ENCODE measurements at places on chromosomes 1 and 21.

DNA sequence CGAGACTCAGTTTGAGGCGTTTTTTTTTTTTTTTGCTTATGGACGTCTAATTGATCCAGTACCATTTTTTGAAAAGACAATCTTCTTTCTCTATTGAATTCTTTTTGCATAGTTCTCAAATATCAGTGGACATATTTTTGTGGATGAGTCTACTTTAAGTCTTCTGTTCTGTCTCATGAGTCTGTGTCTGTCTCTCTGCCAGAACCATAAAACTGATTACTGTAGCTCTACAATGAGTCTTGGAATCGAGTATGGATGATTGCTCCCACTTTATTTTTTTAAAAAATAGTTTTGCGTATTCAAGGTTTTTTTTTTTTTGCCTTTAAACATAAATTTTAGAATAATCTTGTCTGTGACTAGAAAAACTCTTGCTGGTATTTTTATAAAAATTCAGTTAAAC is 323.5 kb downstream of the ZNF326 start:
- no peak for DNase-seq

GRCh38 chr1:43978264-43978550 is 803 bp upstream of the B4GALT2 start:
- no peak for DNase-seq

GRCh38 chr1:239843541-239843940 is 248.1 kb upstream of the FMN2 start:
- DNase-seq = no peak

- no peak for DNase-seq
These were observed 9.8 kb downstream of the JUN start for GRCh38 chr1:58774027-58774426.

DNA sequence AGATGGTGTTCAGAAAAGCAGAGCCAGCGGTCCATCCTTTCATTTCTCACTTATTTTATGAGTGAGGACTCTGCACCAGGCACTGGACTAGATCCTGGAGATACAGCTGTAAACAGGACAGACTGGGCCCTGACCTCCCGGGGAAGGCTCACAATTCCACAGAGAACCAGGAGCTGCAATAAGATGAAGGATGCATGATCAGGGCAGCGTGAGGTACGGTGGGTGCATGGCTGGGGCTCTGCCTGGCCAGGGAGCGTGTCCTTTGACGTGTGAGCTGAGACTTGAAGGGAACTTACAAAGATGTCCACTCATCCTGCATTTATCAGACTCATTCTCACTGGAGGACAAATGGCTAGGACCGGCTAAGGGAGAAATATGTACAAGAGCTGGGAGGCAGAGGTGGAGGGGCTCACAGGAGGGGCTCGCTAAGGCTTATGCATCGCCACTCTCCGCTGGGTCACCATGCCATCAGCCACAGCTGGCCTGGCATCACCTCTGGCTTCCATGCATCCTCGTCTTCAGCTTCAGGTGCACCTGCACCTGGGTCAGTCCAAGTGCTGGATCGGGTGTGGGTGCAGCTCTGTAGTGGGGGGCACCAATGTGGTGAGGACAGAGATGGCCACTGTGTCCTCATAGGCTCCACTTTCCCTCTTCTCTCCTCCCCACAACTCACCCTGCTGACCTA is 213.9 kb downstream of the TOMM20 start:
- DNase-seq = no peak

DNA sequence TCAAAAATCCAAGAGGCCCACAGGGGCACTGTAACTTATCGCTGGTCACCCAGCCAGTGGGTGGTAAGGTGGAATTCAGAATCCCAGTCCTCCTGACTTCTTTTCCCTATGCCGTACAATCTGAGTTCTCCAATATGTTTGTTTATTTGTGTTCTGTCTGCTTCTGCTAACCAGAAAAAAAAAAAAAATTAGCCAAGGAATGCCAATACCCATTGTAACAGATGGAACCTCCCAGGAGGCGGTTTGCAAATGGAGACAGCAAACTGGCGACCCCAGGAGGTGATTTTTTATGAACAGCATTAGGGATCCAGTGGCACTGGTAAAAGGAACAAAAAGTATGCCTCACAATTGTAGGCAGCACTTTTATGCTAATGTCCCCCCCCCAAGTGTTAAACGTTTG is 189.0 kb upstream of the FGGY start:
- no peak for DNase-seq

GRCh38 chr1:40986956-40987355 is 7.5 kb downstream of the CTPS1 start:
- DNase-seq = no peak

DNA sequence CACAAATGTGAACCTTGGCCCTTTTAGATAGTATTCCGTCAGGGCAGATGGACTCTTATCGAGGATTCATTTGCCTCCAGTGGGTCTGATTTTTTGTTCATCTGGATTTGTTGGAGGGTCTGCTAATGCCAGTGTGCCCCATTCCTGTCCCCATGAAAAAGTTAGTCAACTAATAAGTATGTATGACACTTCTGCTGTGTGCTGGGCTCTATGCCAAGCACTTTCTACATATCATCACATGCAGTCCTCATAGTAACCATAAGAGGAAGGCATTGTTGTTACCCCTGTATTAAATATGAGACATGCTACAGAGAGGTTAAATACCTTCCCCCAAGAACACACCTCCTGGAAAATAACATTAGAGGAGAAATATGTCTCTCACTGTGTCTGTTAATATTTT is 46.6 kb upstream of the MAB21L3 start:
- DNase-seq = no peak

Data from naive B cell (primary cell).